ENCODE measurements at places on chromosomes 2 and 18. TPM values are rescaled to one million over a fixed set of nuclear protein-coding genes. Genes with fewer than 3 reads are reported as not detected.
A peak's percentile ranks its signal among the peaks of the same experiment; 100 is the strongest.

- no peak for DNase-seq
Observed at GRCh38 chr2:3300224-3300995, 77.2 kb downstream of the EIPR1 start.

DNA sequence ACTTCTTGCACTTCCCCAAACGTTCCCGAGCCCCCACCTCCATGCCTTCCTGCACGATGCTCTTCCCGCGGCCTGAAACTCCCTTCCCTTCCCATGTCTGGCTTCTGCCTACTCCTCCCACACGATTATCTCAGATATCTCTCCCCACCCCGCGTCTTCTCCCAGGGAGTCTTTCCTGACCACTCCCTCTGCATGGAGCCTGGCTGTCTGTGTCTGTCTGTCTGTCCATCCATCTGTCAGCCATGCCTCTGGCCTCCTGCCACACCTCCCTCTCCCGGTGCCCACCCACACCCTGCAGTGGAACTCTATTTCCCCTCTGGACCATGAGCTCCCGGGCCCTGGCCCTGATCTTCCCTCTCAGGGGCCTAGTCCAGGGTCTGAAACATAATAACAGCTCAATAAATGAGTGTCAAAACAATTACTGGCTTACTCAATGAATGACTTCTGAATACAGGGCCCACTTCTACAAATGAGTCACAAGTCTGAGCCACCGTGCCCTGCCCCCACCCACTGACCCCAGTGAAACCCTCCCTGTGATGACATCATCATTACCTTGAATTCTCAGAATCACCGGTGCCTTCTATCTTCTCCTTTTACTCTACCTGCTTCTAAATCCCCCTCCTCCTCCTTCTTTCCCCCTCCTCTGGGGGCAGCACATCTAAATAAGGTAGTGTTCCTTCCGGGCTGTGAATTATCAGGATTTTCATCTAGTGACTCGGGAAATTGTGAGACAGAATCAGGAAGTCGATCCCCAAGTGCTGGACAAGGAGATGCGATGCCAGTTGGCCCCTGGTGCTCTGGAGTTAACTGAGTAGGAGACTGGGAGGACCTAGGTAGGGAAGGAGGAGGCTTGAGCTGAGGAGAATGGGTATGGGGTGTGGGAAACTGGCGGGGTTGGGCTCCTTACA lies 46.1 kb upstream of the PLB1 start:
- DNase-seq = no peak

FIGLA gene
- total RNA-seq = not detected

- no peak for DNase-seq
Observed at GRCh38 chr2:168432565-168433186, 23.4 kb upstream of the CERS6 start.

LDLRAD4 gene
- 6.3 TPM for total RNA-seq

DNA sequence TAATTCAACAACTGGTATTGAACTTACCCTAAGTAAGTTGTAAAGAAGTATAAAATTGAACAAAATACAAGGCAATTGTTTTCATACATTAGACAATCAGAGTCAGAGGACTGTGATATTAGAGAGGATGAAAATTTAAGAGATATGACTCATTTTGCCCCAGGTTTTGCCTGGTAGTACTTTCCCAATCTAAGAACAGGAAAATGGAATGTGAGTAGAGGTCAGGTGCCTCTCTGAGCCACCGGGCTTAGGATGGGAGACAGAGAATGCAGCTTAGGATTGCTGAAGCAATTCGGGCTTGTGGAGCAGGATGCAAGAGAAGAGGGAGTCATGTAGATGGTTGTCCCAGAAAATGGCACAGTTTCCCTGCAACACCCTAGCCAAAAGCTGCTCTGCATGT lies 219.7 kb upstream of the CHST9 start:
- DNase-seq = no peak

DNA sequence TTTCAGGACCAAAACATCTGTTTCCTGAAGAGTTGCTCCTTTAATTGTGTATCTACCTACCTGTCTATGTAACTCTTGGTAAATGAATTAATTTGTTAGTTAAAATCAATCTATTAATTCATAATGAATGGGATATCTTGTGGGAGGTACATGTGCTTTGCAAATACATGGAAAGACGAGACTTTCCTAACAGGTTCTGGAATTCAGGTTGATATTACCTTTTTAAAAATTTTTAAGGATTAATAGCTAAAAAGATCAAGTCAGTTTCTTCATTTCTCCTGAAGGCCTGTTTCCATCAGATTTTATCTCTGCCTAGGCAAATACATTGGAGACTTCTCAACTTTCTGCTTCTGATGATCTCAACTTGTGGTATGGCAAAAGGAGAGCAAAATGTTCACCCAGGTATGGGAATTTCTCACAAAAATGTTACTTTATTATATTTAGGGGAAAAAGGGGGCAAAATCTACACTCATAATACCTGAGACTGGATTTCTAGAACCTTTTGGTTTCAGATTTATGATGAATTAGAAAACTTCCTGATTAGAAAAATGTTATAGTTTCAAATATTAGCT lies 7.4 kb downstream of the TFPI start:
- DNase-seq = no peak

DNA sequence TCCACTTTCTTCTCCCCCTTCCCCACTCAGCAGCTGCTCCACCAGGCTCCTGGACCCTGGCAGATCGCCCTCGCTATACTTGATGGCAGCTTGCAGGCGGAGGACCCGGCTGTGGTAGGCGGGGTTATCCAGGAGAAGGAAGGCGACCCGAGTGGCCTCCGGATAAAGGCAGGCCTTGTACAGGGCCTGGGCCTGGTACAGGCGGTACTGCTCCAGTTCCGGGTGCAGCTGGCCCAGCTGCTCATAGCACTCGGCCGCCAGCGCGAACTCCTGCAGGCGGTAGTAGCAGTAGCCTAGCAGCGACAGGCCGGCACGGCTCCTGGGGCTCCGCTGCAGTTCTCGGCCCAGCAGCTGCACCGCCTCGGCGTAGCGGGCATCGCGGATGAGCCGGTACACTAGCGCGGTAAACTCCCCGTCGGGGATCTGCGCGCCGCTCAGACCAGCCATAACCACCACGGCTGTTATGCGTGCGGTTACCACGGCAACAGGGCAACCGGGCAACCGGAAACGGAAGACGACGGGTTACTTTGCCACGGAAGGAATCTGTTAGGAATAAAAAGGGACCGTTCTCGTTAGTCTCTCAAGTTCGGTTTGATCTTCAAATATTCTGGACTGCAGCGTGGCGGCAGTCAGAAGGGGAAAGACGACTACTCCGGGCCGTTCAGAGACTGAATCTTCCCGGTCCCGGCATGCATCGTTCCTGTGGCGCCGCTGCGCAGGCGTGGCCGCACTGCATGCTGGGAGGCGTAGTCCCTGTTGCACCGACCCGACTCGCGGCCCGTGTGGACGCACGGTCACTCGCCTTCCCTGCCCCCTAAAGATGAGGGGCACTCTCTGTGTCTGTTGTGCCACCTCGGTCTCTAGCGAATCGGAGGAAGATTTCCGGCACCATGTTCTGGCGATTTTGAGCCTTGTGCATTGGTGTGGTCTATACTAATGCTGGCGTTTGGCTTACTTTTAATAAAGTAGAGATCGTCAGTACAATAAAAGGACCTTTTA lies 226.0 kb downstream of the AGPS start:
- peak; percentile 92 for DNase-seq

- peak; percentile 32 for DNase-seq
Observed at GRCh38 chr2:36753706-36754221, 57.3 kb downstream of the VIT start.

DNA sequence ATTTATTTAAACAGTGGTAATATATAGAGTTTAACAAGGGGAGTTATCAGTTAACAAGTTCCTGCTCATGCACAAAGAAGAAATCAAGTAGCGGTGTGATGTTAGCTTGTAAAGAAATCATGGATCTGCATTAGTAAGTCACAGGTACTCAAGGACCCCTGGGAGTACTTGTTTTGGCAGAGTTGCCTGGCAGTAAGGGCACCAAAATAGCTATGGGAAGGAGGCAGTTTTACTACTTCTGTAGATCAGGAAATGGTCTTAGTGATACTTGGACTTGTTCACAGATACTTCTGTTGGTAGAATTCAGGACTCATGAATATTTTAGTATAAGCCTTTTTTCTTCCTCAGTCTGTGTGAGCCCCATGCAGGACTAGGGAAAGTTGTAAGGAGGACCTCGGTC lies 107.3 kb upstream of the IL1R2 start:
- DNase-seq = no peak

GRCh38 chr2:168550670-168551069 lies 94.6 kb downstream of the CERS6 start:
- no peak for DNase-seq

SERPINB13 gene
- not detected for total RNA-seq

GRCh38 chr18:58387716-58388115 lies 241.2 kb downstream of the ALPK2 start:
- no peak for DNase-seq

DNA sequence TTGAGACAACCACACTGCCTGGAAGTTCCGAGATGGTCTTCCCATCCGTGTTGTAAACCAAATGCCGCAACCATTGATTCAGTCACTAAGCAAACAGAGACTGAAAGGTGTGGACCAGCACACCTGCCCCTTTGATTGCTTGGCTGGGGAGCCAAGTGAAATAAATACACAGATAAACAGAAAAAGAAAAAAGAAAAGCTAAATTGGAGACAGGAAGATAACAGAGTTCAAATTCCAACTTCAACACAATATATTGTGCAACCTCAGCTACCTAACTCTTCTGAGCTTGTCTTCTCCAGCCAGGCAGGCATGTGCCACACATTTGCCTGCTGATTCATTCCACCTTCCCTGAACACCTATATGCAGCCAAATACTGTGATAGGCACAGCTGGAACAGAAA lies 110.9 kb downstream of the PID1 start:
- DNase-seq = no peak

DNA sequence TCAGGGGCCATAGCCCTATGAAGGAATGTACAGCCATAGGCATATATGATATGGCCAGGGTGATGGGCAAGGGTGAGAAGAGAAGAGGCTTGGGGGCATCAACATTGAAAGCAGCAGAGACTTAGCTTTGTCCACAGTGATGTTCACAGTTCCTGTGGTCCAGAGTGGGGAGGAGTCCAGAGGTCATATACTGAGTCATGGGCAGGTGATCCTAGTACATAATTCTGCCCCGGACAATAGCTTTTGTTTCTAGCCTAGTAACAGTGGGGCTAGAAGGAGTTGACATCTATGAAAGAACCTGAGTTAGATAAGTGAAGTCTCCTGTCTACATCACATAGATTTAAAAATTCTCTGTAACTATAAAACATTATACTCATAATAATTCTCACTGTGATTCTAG lies 496.3 kb upstream of the TNP1 start:
- no peak for DNase-seq

DNA sequence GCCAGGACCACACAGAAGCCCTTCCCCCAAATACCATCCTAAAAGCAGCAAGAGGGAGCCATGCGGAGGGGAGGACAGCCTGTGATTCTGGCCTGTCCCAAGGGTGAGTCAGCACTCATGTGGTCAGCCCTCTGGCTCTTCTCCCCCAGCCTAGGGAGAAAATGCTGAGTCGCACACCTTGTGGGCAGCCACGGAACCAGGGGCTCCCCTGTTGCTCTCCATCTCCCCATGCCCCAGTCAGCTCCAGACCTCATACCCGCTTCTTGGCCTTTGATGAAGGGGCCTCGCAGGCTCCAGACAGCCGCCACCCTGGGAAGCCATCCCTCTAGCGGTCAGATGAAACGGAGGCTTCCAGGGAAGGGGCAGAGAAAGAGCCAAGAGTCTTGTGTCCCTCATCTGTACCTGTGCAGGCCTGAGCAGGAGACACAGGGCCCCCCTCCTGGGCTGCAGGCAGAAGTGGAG lies 181.3 kb upstream of the SIX2 start:
- DNase-seq = no peak

GRCh38 chr2:165410276-165410675 lies 59.2 kb upstream of the CSRNP3 start:
- no peak for DNase-seq

GRCh38 chr2:23092831-23093230 lies 292.1 kb upstream of the KLHL29 start:
- peak; percentile 2 for DNase-seq

CFAP53 gene
- 0.22 TPM for total RNA-seq

DCDC2C gene
- total RNA-seq = not detected

DNA sequence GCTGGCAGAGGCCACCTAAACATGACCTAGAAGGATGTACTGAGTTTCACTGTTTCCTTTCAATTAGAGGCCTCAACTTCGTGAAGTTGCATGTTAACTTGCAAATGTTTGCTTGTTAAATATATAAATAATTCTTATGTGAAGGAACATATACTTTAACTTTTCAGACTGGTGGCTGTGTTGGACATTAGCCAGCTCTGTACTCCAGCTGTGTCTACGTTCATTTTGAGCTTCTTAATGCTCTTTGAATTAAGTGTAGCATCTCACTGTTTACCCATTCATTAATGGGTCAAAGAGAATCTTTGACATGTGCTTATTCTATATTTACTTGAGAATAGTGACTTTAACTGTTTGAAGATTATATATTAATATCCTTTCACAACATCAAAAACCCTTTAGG lies 823.2 kb upstream of the ID2 start:
- no peak for DNase-seq

KCNS3 gene
- total RNA-seq = 0.65 TPM

GRCh38 chr2:162327134-162327769 lies 8.8 kb upstream of the IFIH1 start:
- peak; percentile 6 for DNase-seq

NT5DC4 gene
- total RNA-seq = not detected

LAMA3 gene
- total RNA-seq = 2.8 TPM

DNA sequence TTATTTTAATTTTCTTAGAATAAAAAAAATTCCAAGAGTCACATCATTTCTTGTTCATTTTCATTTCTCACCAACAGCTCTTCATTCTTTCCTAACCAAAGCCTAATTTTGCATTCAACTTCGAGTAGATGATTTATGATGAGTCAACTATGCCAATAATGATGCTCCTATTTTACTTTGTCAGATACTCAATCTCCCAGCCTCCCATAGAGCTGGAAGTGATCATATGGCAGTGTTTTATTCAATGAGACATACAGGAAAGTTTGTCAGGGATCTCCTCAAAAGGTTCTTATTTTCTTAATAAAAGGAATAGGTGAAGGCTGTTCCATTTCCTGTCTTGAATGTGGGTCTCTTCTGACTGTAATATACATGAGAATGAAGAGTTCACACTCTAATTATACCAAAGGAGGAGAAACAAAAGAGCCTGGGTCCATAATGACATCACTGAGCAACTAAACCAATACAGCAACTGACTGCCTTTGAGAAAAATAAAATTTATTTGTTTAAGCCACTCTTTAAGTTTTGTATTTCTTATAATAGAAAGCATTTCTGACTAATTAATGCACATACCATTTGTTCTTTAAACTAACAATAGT lies 231.2 kb upstream of the CYP26B1 start:
- DNase-seq = no peak

DNA sequence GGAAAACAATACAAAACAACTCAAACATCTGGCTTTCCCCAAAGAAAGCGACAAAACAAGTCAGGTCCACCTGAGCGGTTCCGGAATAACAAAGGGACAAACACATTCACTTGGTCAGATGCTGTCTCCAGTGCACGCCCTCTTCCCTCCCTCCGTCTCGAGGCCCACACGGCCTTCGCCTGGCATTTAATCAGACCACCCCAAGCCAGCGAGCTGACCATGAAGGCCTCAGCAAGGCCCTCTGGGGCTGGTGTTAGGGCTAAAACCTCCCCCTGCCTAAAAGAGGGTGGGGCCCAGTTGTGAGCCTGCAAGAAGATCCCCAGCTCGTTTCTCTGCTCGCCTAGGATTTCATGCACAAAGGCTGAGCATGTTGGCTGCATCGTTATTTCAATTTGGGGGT lies 180.3 kb downstream of the EIPR1 start:
- no peak for DNase-seq

LYG2 gene
- not detected for total RNA-seq
